NCI-H2171 (cell line): ENCODE measurements at places on chromosomes 3 and 15.

DNA sequence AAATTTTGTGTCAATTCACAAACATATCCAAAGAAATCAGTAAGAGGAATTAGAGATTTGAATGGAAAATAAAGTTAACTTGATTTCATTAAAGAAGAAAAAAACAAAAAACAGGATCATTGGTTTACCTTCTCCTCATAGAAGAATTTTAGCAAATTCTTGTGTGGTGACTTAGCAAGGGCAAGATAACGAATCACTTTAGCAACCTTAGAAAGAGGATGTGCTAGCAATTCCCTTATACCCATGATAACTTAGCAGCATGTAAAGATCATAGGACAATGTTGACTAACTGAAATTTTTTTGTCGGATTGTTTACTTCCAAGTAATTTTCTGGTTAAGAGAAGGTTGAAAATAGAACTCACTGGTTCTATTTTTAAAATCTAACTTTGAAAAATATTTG is 609.3 kb downstream of the GBE1 start:
- DNase-seq: no peak

GRCh38 chr3:43465109-43465508 is 156.7 kb downstream of the ANO10 start:
- DNase-seq: no peak

DNA sequence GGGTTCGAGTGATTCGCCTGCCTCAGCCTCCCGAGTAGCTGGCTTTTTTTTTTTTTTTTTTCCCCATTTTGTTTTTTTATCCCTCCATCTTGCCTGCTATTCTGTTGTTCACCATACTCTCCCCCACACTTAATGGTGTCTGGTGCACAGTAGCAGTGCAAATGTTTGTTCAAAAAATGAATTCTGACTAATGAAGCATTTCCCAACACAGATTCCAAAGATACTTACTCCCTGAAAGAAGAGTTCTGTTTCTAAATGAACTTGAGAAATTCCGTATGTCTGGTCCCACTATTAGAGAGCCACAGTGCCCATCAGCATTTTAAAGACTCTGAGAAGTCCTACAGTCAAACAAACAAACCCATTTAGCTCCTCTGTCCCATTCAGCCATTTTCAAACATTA is 9.5 kb downstream of the EDEM1 start:
- no peak for DNase-seq

GRCh38 chr3:57423335-57423734 is 120.8 kb downstream of the DNAH12 start:
- no peak for DNase-seq
